ENCODE measurements at places on chromosomes 2 and 18.
A peak's percentile ranks its signal among the peaks of the same experiment; 100 is the strongest.

DNA sequence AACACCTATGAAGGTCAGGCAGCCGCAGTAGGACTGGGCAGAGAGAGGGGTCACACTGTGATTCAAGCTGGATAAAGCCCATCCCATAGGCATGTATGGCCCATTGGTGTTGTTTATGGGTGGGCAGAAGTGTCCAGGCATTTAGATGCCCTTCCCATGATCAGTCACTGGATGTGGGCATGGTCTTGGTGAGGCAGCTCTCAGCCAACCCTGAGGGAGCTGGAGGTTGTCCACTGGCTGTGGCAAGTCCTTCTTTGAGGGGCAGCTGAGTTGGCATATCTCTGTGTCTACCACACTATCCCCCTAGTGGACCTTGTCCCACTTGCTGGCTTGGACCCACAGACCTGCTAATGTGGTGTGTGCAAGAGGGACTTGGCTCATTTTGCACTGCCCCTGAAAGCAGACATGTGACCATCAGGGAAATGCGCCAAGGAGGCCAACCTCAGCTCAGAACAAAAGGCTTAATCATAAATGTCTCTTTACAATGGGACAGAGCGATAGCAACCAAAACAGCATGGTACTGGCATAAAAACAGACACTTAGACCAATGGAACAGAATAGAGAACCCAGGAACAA lies 82.0 kb downstream of the TMEM17 start:
- DNase-seq = no peak

GRCh38 chr18:38847326-38847725 lies 1281.7 kb upstream of the CELF4 start:
- DNase-seq = no peak

DNA sequence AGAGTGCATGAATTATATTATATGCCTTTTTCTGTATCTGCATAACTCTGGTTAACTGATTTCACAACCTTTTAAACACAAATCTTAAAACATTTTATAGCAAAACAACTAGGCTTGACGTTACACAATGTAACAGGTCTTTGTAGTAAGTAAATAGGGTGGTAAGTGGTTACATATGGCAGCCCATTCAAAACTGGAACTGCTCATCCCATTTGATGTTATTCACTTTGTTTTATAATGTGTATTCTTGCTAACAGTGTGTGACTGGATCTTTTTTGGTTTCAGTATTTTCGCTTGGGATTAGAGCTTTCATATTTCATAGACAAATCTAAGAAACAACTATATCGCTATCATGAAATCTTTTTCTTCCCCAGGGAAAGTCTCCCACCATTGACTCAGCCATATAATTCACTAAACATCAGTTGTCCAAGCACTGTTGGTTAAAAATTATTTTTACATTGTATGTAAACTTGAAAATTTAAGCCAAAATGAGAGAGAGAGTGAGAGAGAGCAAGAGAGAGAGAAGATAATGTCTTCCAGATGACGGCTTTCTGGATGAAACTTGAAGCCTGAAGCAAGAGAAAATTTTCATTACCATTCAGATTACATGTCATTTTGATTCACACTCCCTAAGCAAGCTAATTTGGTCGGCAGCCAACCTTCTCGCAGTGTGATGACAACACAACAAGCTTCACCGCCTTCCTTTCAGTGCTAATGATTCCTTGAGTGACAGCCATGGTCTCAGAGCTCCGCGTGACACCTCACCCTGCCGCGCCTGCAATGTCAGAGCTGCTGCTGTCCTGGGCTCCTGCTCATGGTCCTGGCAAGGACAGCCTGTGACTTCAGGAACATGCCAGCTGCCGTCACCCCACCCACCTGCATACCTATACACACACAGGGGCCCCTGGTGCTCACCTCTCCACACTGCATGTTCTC lies 946.9 kb upstream of the SOX11 start:
- DNase-seq = no peak

DNA sequence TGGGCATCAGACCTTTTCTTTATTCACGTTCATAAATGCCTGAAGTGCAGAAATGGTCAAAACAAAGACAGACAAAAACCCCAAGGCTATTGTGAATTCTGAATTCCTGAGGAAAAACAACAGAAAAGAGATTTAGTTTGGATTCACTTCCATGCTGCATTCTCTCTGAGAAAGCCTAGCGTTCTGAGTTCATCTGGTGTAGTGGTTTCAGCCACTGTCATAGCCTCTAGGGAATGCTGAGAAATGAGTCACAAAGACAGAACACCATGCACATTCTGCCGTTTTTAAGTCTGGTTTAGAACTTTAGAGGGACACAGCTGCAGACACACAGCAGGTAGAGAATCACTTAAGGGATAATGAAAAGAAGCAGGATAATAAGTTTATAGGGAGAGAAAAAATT lies 93.8 kb downstream of the LRP1B start:
- DNase-seq = no peak

DNA sequence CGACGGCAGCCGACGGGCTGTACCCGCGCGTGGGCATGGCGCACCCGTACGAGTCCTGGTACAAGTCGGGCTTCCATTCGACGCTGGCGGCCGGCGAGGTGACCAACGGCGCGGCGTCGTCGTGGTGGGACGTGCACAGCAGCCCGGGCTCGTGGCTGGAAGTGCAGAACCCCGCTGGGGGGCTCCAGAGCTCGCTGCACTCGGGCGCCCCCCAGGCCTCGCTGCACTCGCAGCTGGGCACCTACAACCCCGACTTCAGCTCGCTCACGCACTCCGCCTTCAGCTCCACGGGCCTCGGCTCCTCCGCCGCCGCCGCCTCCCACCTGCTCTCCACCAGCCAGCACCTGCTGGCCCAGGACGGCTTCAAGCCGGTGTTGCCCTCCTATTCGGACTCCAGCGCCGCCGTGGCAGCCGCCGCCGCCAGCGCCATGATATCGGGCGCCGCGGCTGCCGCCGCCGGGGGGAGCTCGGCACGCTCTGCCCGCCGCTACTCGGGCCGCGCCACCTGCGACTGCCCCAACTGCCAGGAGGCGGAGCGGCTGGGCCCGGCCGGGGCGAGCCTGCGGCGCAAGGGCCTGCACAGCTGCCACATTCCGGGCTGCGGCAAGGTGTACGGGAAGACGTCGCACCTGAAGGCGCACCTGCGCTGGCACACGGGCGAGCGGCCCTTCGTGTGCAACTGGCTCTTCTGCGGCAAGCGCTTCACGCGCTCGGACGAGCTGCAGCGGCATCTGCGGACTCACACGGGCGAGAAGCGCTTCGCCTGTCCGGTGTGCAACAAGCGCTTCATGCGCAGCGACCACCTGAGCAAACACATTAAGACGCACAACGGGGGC lies 2.0 kb downstream of the SP9 start:
- no peak for DNase-seq

- no peak for DNase-seq
Observed at GRCh38 chr2:224986477-224986876, 55.8 kb downstream of the DOCK10 start.

GRCh38 chr2:25991965-25992364 lies 9.7 kb upstream of the KIF3C start:
- DNase-seq = no peak

DNA sequence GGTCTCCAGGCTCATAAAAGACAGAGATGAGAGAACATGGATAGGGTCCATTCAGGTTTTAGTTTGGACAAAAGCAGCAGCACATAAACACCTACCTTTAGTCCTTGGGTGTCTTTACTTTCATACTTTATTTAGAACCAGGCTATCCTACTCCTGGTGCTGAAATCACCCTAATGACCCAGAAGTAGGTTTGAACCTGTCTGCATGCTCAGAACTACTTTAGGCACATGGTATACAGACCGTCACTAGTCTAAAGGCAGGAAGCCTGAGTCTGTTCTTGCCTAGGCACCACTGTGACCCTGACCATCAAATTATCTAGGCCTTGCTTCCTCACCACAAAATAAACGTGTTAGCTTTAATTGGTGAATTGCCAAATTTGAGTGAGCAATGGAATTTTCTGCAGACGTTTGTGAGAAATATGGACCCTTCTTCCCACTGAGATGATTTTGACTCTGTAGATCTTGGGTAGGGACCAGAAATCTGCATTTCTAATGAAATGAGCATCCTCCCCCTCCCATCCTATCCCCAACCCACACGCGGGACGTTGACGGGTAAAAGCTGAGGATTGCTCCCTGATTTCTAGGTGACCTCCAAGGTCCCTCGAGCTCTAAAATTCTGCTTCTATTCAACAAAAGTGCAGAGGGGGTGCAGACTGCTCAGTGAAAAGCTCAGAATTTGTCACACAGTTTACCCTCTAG lies 75.1 kb downstream of the PLEKHM3 start:
- no peak for DNase-seq

GRCh38 chr18:37264956-37265355 lies 300.6 kb downstream of the CELF4 start:
- DNase-seq = no peak

- DNase-seq = no peak
Observed at GRCh38 chr18:70072678-70073077, 125.0 kb upstream of the CD226 start.

DNA sequence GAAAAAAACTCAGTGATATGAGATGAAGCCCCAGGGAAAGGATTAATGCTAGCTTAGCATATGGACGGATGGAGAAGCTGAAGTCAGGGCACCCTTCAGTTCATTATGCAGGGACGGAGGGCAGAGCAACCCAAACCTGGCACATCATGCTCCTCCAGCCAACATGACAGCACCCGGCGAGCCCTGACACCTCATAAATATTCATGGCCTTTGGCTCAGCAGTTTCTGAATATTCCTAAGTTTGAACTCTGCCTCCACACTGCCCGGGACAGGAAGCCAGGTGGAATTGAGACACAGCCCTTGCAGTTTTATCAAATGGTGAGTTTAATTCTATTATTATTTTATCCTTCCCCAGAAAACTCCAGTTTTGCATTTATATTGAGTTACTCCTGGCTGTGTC lies 87.3 kb upstream of the SH3BP4 start:
- DNase-seq = no peak

- DNase-seq = no peak
Observed at GRCh38 chr2:235162082-235162836, 210.4 kb downstream of the SH3BP4 start.

GRCh38 chr2:238220274-238220891 lies 16.9 kb upstream of the ILKAP start:
- no peak for DNase-seq

DNA sequence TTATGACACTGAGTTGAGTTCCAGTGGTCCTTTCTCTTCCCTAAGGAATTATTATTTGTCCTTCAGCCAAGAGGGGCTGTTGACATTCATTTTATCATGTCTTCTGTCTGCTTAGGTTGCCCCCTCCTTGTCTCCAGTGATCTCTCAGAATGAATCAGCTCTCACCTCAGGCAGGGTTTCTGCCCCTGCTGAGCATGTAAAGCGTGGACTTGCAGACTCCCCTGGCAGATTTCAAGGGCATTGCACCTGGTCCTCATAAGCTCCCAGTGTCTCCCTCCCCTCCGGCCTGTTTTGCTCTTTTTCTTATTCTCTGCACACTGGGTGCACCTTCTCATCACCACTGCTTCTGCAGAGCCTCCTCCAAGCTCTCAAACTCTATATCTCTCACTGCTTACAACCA lies 188.4 kb downstream of the KCNS3 start:
- DNase-seq = no peak

DNA sequence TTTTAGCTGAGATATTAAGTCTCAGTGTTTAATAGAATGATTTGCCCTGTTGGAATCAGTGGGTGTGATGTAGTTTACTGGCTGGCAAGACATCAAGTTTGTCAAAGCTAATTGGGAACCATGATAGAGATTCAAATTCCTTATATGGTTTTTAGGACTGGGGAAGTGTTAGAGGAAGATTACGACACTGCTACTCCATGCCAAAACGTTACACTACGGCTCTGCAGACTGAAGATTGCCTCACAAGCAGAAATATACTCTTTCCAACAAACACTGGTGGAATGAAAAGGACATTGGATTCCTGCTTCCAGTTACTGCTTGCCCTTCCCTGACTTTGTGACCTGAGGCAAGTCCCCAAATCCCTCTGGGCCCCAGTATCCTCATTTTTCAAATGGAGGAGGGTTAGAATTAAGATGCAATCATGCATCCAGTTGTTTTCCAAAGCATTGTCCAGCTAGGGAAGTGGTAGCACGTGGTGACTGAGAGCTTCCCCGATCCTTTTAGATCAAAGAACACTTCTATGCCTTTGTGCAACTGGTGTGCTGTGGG lies 147.6 kb downstream of the CDC42EP3 start:
- DNase-seq = no peak

DNA sequence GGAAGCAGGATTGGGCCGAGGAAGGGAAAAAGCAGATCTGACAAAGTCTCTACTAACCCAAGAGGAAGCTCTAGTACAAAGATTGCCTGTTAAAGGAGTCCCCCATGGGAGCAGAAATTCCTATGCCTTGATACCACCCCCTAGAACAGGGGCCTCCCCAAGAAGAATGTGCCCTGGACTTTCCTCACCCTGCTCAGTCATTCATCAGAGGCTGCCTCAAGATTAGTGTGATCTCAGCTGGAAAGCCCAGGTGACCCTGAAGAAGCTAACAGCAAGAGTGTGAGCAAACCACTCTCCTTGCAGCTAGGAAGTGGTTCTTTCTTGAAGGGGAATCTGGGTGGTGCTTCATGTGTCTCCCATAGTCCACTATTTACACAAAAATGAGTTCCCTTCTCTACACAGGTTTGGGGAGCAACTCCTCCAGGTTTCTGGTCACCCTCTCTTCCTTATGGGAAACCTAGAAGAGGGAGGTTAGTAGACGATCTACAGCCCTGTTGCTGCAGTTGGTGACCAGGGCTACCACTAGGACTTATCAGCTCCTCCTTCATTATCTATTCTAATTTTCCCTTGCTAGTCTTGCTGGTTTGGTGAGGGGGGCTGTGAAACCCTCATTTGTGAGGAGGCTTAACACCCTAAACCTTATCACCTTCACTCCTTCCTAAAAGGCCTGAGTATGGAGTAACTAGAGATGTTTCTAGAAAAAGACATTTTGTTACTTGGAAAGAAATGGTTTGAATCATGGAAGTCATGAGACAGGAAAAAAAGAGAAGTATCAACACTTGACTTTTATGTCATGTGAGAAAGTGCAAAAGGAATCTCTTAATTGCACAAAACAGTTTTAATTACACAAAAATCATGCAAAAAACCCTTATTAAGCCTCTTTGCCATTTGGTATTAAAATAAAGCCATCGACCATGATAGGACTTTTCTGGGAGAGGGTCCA lies 2.9 kb upstream of the WDR7 start:
- DNase-seq = no peak

DNA sequence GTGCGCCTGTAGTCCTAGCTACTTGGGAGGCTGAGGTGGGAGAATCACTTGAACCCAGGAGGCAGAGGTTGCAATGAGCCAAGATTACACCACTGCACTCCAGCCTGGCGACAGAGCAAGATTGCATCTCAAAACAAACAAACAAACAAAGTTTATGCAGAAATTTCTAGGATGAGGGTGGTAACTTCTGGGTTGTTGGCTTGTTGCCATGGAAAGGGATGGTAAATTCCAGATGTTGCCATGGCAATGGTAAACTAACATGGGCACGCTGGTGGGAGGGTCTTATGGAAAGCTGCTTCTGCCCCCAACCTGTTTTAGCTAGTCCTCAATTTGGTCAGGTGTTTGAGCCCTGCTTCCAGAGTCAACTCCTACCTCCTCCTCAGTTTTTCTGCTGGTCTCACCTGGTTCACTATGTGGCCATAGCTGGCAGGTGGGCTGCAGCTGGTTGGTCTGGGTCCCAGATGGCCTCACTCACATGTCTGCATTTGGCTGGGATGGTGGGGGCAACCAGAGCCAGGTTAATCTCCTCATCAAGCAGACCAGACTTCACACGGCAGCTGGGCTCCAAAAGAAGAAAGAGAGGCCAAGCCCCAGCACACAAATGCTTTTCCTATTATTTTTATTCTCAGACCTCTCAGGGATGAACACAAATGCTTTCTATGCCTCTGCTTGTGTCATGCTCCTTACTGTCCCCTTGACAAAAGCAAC lies 26.6 kb upstream of the TEX44 start:
- DNase-seq = no peak

GRCh38 chr2:170218456-170218855 lies 40.5 kb downstream of the MYO3B start:
- no peak for DNase-seq

GRCh38 chr18:37476182-37476581 lies 89.4 kb downstream of the CELF4 start:
- peak; percentile 4 for DNase-seq
